ENCODE measurements at places on chromosomes 12 and 14. TPM values are rescaled to one million over a fixed set of nuclear protein-coding genes. Genes with fewer than 3 reads are reported as not detected.

DNA sequence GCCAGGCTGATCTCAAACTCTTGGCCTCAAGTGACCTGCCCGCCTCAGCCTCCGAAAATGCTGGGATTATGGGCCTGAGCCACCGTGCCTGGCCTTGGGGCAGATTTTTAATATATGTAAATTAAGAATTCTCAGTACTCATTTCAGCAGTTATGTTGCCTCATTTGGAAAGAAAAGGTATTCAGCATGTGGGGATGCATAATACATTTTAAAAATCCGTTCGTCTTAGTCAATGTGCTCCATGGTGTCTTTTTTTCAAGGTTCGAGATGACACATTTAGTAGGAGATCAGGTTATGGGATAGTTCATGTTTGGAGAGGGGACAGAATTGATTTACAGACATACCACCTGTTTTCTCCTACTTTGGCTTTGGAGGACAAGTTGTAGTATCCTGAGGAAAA lies 10.2 kb downstream of the SYNE2 start:
- DNase-seq, result no peak

DNA sequence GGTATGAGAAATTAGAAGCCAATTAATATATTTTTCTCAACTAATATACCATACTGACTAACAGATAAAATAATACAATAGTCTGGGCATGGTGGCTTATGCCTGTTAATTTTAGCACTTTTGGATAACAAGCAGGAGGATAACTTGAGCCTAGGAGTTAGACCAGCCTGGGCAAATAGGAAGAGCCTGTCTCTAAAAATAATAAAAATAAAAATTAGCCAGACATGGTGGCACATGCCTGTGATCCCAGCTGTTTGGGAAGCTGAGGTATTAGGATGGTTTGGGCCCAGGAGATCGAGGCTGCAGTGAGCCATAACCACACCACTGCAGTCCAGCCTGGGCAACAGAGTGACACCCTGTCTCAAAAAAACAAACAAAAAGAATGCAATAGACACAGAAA lies 24.7 kb downstream of the KLHDC2 start:
- no peak for DNase-seq

GRCh38 chr12:22593864-22594263 lies 31.1 kb upstream of the ETNK1 start:
- no peak for DNase-seq

- no peak for DNase-seq
Observed at GRCh38 chr12:53935383-53936341, 3.0 kb upstream of the HOXC13 start.

DNA sequence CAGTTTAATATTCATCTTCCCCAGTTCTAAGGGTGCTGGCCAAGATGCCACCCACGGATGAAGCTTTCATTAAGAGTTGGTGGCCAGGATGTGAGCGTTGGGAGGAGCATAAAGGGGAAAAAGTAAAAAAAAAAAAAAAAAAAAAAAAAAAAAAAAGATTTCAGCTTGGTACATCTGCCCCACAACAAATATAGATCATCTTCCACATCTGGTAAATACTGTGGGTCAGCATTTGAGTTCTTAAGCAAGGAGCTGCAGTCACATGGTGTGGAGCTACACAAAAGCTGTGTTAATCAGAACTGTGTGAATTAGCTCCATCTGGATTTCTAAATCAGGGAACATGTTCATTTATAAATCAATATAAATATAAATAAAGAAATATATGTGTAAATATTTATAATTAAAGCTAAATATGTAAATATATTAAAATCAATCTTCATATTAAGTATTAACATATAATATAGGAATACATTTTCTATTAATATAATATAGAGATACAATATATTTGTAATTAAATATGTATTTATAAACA lies 262.3 kb downstream of the NUAK1 start:
- DNase-seq, result no peak

- DNase-seq, result no peak
Observed at GRCh38 chr12:129887101-129887500, 16.7 kb downstream of the TMEM132D start.

GRCh38 chr14:99544991-99545390 lies 59.0 kb downstream of the CCDC85C start:
- DNase-seq, result no peak

Gene GYS2
- not detected for polyA plus RNA-seq

Gene TMEM253
- 0.29 TPM for polyA plus RNA-seq

DNA sequence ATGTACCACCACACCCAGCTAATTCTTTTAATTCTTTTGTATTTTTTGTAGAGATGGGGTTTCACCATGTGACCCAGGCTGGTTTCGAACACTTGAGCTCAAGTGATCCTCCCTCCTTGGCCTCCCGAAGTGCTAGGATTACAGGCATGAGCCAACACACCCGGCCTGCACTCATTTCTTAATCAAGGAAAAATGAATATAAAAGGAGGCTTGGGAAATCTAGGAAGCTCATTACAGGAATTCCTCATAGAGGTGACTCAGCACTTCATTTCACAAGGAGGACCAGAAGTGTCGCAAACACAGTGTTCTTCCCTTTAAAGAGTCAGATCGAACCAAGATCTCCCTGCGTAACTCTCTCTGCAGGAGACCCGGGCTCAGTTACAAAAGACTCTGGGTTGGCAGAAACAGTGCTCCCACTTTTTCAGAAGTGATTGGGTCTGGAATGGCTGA lies 30.3 kb downstream of the NFKBIA start:
- no peak for DNase-seq

GRCh38 chr12:62724947-62725451 lies 210.0 kb downstream of the PPM1H start:
- no peak for DNase-seq

Measured in heart left ventricle (tissue), 16 donors.